ENCODE measurements at places on chromosomes 4 and X.

- no peak for DNase-seq
Measured at GRCh38 chr4:56128213-56128612, 179.5 kb downstream of the CEP135 start.

DNA sequence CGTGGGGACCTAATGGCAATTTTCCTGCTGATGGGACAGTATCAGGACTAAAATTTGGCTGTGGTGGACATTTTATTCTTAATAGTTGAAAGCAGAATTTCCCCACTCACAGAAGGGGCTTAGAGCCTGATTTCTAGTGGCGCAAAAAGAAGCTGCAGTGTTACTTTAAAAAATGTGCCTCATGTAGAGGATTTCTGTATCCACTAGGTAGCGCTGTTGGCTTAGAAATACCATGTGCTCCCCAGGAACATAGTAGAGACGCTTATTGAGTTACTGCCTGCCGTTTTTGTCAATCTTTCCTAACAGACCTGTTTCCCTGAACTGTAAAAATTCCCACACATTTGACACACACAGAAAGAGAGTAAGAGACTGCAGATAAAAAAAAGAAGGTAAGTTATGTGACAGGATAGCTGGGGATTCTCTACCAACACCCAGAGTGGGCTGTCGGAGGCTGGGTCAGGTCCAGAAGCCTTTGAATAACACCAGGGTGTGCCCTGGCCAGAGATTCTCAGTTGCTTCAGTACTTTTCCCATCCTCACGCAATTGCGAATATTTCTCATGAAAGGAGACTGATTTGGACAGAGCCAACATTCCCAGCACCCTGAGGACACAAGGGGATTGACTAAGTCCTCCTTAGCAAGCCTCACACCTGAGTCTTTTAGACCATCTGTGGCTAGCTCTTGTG is 88.4 kb downstream of the ZXDA start:
- peak; percentile 53 for DNase-seq

GRCh38 chr4:18815081-18815778 is 793.7 kb upstream of the LCORL start:
- DNase-seq: no peak

DNA sequence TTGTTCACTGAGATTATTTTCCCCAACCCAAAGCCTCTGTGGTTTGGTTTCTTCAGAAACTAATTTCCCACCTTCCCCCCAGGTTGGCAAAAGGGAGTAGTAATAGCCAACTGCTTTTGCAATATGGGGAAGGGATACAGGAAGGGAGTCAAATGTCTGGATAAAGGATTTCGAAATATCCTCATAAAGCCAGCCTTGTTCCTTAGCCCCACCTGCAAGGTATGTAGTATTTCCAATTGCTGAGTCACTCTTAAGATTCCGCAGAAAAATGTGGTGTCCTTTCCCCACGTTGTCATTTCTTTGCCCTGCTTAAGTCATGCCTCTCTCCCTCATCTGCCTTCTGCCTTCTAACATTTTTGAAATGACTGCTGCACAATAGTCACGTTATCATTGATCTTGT is 138.8 kb upstream of the DCAF8L1 start:
- peak; percentile 13 for DNase-seq

- DNase-seq: no peak
Measured at GRCh38 chrX:153578889-153579288, 20.1 kb downstream of the CCNQ start.

GRCh38 chr4:146486565-146486964 is 35.2 kb downstream of the SLC10A7 start:
- DNase-seq: no peak
